ENCODE measurements at places on chromosomes 7 and 10. TPM values are rescaled to one million over a fixed set of nuclear protein-coding genes. Genes with fewer than 3 reads are reported as not detected.
A peak's percentile ranks its signal among the peaks of the same experiment; 100 is the strongest.

DNA sequence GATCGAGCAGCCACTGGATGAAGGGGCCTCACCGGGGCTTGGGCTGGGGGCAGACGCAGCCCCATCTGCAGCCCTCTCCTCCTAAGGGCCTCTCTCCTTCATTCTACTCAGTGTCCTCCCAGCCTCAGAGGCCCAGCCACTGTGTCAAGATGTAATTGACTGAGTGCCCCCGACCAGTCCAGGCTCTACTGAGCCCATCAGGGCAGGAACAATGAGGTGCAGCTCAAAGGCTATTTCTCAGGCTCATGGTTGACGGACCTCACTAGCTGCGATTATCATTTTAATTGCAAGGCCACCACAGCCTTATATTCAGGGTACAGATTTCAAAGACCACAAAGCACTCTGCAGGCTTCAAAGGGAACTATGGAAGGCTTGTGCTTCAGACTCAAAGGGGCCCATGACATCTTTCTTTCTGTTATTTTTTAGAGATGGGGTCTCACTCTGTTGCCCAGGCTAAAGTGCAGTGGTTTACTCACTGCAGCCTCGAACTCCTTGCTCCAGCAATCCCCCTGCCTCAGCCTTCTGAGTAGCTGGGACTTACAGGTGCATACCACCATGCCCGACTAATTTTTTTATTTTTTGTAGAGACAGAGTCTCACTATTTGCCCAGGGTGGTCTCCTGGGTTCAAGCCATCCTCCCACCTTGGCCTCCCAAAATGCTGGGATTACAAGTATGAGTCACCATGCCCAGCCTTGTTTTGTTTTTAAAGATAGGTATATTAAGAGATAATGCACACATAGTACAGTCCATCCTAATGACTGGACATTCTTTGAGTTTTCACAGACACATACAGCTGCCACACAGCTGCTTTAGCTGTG is 23.7 kb downstream of the SLC29A3 start:
- no peak for DNase-seq

- DNase-seq, result no peak
Observed at GRCh38 chr10:77907462-77907861, 19.1 kb downstream of the DLG5 start.

OPN1SW gene
- total RNA-seq, result not detected

CCL24 gene
- not detected for total RNA-seq

GRCh38 chr7:155732286-155732685 is 80.0 kb downstream of the SHH start:
- no peak for DNase-seq

DNA sequence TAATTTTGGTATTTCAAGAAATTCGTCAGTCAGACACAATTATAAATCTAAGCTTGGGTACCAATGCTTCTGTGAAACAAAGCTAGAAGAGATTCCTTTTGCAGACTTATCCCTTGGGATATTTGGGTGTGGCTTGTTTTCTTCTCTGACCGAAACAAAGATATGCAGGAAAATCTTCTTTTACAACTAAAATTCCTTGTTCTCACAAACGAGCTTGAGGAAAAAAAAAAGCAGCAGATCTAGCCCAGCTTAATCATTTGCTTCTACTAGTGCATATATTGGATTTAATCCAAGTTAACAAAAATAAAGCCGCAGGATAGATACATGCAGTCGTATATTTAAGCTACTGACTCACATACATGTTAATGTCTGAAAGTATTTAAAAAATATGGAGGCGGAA is 104.2 kb downstream of the PRTFDC1 start:
- no peak for DNase-seq

- no peak for DNase-seq
Observed at GRCh38 chr10:70055550-70055949, 2.9 kb downstream of the MACROH2A2 start.

- no peak for DNase-seq
Observed at GRCh38 chr7:73647725-73648592, 19.7 kb upstream of the VPS37D start.

LIPN gene
- not detected for total RNA-seq

GRCh38 chr10:76211691-76212090 is 780.3 kb downstream of the LRMDA start:
- no peak for DNase-seq

TMEM140 gene
- total RNA-seq, result 25.3 TPM

GRCh38 chr10:29372920-29373319 is 84.0 kb downstream of the LYZL1 start:
- DNase-seq, result no peak

SPDYE3 gene
- not detected for total RNA-seq

DNA sequence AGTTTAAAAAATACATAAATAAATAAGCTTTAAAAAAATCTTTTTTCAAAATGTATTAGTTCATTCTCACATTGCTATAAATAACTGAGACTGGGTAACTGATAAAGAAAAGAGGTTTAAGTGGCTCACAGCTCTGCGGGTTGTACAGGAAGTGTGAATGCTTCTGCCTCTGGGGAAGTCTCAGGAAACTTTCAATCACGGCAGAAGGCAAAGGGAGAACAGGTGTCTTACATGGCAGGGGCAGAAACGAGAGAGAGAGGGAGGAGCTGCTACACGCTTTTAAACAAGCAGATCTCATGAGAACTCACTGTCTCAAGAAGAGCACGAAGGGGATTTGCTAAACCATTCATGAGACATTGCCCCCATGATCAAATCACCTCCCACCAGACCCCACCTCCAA is 114.6 kb downstream of the DNAJC1 start:
- DNase-seq, result peak; percentile 38

MMP21 gene
- total RNA-seq, result 0.10 TPM

DNA sequence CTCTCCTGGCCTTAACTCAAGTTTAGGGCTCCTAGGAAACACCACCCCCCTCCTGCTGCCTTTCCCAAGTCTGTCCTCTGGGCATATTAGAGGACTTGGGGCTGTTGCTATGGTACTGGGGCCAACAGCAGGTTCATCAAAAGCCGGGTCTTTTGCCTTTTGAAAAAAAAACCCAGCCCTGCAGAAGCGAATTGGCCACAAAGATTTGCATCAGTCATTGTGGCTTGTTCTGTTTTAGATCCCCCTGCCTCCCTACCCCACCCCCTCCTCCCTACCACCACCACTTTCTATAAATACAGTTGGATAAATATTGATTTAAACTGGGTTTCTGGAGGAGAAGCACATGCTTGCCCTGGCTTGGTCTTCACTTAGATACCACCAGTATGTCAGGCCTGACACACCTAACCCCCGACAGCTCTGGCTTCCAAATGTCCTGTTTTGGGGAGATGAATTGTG is 7.0 kb downstream of the MXI1 start:
- DNase-seq, result peak; percentile 31

IFIT2 gene
- total RNA-seq, result 10.2 TPM

DNA sequence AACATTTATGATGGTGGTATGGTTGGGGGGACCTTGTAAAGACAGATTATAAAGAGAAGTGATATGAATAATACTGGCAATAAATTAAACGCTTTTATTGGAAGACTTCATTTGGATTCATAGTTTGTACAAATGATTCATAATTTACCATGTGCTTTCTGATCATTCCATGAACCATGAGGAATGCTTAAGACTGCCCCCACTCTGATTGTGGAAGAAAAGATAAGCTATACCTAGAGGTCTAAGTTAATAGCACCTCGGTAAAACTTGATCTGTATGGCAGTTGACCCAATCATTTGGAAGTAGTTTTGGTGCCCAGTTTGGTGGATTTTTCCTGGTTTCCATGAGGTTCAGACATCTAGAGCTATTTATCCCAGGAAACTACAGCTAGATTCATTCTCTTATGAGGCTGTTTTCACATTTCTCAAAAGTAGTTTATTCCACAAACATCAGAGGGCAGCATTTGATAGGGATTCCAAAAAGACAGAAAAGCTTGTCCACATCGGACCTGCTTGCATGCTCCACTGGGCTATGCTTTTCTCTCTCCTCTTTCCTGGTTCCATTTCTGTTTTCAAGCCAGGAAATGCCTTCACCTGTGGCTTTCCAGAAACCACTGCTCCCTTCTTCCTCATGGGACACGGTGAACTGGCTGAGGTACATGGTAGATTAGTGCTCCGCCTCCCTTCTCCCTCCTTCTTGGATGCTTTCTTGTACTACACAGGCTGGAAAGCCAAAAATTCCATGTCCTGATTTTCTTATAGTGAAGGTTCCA is 29.2 kb downstream of the TFAM start:
- DNase-seq, result no peak

POU6F2 gene
- 0.12 TPM for total RNA-seq

GRCh38 chr10:96789571-96790108 is 42.5 kb upstream of the LCOR start:
- no peak for DNase-seq

- DNase-seq, result no peak
Observed at GRCh38 chr7:138194567-138194966, 118.3 kb downstream of the AKR1D1 start.

GRCh38 chr10:94006591-94007550 is 13.1 kb downstream of the PLCE1 start:
- DNase-seq, result no peak

- no peak for DNase-seq
Observed at GRCh38 chr10:109823196-109823595, 100.1 kb downstream of the XPNPEP1 start.

TMEM178B gene
- 0.25 TPM for total RNA-seq

GRCh38 chr10:12839941-12840611 is 161.4 kb downstream of the CCDC3 start:
- DNase-seq, result no peak

DNA sequence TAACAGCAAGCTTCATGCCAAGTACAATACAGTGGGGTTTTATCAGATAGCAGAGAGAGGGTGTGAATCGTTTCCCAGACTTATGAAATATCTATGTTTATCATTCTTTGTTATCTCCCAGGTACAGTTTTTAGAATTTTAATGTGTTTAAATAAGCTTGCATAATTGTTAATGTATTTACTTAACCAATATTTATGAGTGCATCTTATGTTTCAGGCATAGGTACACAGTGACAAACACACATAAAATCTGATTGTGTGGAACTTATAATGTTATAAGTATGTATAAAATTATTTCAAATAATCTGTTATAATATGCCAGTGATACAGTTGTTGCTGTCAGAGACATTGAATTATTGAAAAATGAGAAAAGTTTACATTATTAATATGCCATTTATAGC is 1011.4 kb upstream of the C7orf33 start:
- no peak for DNase-seq

All from activated CD4-positive, alpha-beta T cell treated with anti-CD3 and anti-CD28 coated beads, Interleukin-2, amount 10 ng/mL, durations not matched to agents 7 days and 5 days (primary cell).